GM03348 (cell line): ENCODE measurements at places on chromosomes 12 and 14.

DNA sequence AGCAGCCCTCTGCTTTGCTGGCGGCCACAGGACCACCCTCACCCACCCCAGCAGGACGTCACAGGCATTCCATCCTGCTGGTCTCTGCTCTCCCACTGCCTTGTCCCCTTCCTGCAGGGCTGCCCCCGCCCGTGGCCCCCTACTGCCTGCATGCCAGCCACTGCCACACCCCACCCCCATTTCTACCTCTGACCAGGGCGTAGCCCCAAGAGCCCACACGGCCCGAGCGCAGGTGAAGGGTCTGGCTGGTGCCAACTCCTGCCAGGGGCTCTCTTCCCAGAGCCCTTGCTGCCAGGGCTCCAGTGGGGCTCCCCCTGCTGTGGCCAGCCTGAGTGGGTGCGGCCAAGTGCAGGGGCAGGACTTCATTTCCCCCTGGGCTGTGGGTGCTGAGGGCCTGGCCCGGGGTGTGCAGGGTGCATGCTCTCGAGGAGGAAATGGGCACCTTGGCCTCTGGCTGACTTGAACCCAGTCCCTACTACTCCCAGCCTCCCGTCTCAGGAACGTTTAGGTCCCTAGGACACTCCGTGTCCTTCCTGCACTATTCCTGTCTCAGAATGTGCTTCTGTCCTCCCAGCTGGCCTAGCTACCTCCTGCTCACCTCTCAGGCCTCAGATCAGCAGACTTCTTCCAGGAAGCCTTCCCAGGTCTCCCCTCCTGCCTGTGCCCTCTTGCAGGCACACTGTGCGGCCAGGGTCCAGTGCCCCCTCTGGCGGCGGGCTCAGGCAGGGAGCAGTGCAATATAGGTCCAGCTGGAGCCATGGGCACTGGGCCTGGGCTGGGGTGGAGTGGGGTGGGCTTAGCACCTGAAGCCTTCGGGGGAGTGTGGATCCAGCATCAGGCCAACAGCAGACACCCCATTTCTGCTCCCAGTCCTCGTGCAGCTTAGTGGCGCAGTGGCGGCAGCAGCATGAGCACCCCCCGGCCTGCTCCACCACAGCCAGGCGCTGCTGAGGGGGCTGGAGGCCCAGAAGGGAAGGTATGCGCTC, 1.4 kb downstream of the LBHD2 start:
- no peak for DNase-seq

- no peak for DNase-seq
These were observed 98.6 kb downstream of the GPATCH2L start for GRCh38 chr14:76250302-76250701.

DNA sequence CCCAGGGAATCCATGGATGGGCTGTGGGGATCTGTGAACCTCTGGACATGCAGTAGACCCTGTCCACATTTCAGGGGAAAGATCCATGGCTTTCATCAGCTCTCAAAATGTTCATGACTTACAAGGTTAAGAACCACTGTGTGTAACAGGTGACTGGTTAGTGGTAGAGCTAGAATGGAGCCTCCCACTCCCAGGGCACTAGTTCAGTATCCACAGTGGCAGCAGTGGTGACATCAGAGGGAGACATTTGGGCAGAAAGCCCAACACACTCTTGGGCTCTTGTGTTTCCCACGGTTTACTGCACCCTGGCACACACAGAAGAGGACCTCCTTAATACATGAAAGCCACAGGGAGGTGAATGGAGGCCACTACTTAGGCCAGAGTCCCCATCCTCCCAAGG, 9.1 kb downstream of the KRT74 start:
- no peak for DNase-seq

- peak; percentile 77 for DNase-seq
These were observed 10.0 kb upstream of the DDX47 start for GRCh38 chr12:12803186-12803585.

DNA sequence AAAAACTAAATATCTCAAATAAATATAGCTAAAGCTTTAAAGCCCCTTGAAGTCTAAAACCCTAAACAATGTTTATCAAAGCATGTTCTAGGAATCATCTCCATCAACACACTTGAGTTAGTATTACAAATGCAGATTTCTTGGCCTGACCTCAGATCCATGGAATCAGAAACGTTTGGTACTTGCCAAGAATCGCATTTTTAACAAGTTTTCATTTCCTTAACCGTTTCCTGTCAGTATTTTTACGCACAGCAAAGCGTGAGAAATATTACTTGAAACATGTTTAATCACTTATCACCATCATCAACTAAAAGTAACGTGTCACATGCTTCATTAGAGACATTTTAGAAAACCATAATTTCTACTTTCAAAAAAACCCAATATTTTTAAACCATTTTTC, 9.7 kb downstream of the SLCO1C1 start:
- DNase-seq: no peak

DNA sequence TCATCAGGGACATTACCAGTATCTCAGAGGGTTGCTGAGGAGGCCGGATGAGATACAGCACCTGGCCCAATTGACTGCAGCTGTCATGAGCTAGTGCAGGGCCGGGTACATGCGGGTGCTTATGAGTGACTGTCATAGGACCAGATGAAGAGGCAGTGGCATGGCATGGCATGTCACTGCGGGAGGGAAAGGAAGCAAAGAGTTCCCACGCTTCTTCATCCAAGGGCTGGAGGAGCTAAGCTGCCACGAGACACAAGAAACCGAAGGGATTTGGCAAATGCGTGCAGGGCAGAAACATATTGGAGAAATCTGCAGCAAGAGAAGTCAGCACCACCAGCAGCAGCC, 10.7 kb upstream of the GPX2 start:
- DNase-seq: no peak

DNA sequence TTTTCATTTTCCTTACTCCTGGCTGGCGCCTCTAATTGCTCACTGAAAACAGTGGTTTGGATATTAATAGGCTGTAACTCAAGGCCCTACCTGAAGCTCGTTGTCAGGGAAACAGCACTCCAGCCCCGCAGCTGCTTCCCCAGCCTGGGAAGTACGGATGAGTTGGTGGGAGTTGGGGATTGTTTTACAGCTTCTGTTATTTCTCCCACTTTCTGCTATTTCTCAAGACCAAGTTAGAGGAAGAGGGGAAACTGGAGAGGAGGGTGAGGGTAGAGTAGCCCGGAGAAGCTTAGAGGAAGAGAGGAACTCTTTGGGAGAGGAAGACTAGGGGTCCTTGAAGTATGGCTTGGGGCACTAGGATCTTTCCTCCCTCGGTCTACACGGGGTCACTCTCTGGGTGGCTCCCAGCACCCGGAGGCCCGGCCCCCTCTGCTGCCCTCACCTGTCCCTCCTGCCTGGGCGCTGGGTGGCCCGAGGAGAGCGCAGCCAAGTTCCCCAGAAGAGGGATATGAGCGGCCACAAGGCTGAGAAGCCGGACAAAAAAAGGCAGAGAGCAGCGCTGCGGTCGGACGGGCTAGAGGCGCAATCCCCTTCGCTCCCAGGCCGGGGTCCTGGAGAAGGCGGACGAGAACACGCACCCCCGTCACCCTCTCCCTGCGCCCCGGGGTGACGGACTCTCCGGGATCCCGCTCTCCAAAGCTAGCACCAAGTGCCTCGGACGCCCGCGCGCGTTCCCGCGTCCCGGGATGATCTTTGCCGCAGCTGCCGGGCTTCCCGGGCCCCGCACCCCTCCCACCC, 671 bp downstream of the SPTB start:
- peak; percentile 17 for DNase-seq

DNA sequence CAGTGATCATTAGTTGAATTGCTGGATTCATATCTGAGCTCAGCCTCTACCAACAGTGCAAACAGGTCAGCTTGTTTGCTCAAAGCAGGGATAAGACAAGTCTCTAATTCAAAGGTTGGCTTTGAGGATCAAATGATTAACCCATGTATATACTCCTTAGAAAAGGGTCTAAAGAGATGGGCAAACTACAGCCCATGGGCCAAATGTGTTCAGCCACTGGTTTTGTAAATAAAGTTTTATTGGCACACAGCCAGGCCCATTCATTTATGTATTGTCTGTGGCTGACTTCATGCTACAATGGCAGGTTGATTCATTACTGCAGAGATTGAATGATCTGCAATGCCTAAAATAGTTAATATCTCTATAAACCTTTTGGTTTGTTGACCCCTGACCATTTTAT, 3.1 kb downstream of the SERPINA4 start:
- no peak for DNase-seq

DNA sequence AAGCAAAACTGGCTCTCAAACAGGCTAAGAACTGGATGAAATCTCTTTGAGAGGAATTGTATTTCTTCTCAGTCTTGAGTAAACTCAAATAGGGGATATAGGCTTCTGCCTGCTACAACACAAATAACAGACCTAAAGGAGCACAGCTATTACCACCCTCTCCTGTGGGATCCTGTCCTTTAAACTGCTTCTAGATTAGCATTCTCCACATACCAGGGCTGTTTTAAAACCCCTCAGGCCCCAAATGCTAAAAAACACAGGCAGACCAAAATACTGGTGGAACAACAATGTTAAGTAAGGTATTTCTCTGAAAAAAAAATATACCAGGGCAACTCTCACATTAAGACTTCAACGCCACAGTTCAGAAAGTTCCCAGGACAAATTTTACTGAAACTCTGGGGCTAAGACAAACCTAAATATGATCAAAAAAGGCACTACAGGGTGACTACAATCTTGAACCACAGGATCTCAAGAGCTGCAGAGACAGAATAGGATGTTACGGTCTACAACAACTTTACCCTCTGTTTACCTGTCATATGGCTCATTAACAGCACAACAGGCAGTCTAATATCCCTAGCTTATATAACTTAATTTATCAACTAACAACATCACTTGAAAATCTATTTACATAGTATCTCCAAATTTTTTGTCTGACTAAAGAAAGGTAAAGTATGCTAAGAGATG, 7.2 kb downstream of the CPNE8 start:
- no peak for DNase-seq

GRCh38 chr14:58904776-58905175, 267.0 kb downstream of the DACT1 start:
- DNase-seq: no peak

- DNase-seq: no peak
These were observed 113.5 kb downstream of the C12orf75 start for GRCh38 chr12:105443802-105444652.

- no peak for DNase-seq
These were observed 29.3 kb upstream of the TMCC3 start for GRCh38 chr12:94679554-94680195.

DNA sequence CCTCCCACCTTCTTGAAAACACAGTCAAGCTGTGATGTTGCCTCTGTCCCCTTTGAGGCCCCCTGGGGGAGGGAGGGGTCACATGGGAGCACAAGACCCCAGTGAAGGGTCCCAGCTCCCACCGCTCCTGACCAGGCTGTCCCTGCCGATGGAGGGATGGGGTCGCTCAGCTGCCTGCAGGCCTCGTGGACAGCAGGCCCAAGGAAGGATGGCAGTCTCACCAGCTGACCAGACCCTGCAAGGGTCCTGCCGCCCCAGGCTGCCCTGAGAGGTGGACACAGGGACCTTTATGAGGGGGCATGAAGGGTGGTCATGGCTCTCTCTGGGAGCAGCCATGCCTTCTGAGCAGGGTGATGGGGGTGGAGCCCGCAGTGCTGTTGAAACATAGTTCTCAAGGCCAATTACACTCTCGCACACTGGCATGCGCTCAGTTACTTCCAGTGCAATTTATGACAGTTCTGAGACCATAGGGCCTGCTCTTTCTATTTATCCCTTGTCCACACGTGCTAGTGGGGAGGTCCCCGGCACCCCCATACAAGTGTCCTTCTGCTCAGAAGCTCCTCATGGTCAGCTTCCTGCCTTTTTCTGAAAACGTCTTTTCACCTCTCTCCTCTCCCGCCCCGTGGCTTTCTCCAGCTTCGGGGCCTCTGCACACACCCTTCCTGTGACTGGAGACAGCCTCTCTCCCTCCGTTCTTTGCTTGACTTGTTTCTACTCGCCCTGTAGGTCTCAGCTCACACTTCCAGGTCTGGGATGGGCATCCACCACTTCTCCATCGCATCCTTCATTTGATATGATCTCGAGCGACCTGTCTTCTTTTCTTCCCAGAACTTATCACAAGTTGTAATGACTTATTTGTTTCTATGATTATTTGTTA, 313.1 kb downstream of the ADGRD1 start:
- no peak for DNase-seq

DNA sequence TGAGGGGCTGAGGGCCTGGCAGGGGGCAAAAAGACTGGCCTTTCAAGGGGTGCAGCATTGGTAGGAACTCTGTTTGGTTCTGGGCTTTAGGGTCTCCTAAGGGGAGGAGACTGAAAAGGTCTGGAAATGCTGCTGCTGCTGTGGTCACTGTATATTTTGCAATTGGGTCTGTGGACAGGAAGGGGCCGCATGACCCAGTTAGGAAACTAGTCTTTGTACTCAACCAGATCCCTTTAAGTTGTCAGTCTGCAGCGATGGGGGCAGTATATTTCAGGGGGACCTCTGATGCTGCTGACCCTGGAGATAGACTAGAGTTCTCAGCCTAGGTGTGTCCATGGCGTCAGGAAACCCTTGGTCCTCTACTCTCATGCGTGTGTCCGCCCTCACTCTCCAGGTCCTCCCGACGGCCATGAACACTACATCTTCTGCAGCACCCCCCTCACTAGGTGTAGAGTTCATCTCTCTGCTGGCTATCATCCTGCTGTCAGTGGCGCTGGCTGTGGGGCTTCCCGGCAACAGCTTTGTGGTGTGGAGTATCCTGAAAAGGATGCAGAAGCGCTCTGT, 4.0 kb downstream of the LTB4R start:
- DNase-seq: no peak

GRCh38 chr14:73776194-73776537, 62.0 kb upstream of the PNMA1 start:
- DNase-seq: peak; percentile 51

DNA sequence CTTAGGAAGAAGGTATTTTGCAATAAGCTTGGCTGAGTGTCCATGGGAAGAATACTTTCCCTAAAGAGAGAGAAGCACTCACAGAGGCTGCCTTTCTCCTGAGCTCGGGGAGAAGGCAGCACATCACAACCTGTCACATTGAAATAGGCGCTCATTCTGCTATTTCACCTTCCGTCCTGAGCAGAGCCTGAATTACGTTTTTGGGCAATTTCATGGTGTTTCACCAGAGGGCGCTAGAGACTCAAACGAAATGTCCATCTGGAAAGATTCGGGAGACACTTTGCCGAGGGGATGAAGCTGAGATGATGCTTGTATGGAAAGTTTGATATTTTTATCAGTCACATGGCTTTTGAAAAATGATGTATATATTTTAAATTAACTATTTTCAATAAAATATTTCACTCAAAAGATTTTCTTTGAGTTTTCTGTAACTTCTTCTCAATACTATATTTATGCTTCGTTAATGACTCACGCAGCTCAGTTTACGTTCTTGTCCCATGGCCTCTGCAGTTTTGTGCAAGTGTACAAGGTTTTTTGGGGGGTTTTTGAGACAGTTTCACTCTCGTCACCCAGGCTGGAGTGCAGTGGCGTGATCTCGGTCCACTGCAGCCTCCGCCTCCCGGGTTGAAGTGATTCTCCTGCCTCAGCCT, 17.4 kb upstream of the B4GALNT3 start:
- peak; percentile 78 for DNase-seq

DNA sequence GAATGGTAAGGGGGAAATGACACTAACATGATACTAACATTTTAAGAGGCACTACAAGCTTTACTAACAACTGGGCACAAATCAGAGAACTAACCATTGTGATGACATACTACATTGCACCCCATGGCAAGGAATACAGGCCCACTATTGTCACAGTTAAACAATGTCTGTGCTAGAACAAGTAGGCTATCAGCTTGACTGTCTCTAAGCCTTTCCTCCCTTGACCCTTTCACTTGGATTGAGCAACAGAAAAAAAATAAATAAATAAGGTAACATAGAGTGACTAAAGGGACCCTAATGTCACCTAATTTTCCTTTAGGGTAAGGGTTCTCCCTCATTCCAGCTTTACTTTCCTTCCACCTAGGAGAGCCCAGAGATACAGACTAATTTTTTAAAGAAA, 4.4 kb downstream of the SLC38A2 start:
- no peak for DNase-seq
